ENCODE measurements at places on chromosomes 5 and 9.
A peak's percentile ranks its signal among the peaks of the same experiment; 100 is the strongest.

GRCh38 chr9:80707120-80707519, 982.2 kb downstream of the TLE1 start:
- DNase-seq = no peak

GRCh38 chr9:93298498-93299417, 114.8 kb downstream of the WNK2 start:
- DNase-seq = no peak

DNA sequence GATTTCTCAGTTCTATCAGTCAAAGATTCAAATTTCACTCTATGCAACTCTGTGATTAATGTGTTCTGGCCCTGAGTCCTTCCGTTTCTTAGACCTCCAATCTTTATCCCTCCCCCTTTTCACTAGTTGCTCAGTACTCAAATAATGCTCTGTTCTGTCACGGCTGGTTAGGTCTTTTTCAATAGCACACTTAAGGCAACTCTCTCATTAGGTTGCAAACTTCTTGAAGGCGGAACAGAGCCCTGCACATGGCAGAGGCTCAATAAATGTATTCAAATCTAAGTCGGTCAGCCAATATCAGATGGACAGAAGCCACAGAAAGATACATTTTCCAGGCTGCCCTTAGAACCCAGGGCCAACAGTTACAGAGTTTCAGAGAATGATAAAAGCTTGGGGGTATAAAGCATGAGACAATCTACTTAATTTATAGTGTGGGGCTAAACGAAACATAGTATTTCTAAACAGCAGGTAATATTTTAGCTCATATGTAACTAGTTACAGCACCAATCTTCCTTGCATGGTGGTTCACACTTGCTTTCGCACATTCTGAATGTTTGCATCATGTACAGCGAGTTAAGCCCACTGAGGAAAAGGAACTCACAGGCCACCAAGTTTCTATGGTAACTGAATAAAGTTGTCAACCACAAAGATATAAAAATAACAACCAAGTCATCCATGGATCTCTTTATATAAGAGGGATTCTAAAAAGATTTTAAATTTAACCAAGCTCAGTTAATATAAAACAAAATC, 67.1 kb upstream of the GOLPH3 start:
- DNase-seq = no peak

- DNase-seq = no peak
Observed at GRCh38 chr9:130343445-130343918, 77.9 kb downstream of the HMCN2 start.

DNA sequence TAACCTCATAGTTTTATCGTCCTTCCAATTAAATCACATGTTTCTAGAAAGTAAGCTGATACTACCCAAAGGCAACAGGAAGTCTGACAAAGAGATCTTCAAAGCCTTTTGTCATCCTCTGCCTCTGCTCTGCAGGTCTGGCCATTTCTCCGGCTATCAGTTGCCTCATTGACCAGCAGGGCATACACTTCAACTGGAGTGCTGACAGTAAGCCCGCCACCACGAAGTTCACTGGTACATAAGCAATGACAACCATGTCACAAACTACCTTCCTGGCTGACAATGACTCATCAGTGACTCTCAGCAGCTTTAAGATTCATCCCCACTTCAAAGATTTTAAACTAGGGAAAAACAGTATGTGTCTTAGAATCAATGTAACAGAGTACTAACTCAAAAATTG, 20.6 kb downstream of the SPTLC1 start:
- DNase-seq = no peak

DNA sequence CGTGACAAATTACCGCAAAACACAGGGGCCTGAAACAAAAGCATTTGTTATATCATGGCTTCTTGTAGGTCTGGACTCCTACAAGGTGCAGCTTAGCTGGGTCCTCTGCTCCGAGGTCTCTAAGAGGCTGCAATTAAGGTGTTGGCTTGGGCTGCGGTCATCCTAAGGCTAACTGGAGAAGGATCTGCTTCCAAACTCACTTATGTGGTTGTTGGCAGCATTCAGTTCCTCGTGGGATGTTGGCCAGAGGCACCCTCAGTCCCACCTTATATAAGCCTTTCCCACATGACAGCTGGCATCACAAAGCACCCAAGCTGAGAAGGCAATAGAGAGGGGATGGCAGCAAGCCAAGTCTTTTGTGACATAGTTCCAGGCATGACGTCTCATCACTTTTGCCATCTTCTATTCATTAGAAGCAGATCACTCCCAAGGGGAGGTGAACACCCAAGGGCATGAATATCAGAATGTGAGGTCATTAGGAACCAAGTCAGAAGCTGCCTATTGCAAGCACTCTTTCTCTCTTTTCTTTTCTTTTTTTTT, 47.9 kb upstream of the ZBTB43 start:
- no peak for DNase-seq

DNA sequence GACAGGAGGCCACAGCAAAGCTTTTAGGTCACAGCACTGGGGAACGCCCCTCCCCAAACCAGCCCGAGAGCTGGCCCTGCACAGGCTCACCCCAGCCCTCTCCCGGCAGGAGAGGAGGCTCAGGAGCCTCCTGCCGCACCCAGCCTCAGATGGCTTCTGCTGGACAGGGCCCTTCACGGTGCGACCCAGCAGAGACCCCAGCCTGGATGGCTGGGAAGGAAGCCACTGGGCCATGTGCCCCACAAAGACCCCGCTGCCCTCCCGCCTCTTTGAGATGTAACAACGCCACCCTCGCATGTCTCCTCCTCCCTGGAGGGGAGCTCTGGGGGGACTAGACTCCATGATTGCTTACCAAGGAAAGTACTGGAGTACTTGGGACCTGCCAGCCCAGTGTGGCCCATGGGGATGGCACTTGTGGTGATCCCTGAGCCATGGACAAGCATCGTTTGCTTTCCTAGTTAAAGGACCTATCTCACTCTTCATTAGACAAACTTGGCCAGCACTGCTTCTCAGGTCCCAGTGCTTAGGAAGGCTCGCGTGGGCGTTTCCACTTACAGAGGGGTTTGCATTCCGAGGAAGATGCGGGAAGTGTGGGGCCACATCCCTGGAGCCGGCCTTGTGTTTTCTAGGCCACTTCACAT, 9.0 kb downstream of the MYMK start:
- no peak for DNase-seq

GRCh38 chr5:107523029-107523680, 147.6 kb downstream of the EFNA5 start:
- no peak for DNase-seq

DNA sequence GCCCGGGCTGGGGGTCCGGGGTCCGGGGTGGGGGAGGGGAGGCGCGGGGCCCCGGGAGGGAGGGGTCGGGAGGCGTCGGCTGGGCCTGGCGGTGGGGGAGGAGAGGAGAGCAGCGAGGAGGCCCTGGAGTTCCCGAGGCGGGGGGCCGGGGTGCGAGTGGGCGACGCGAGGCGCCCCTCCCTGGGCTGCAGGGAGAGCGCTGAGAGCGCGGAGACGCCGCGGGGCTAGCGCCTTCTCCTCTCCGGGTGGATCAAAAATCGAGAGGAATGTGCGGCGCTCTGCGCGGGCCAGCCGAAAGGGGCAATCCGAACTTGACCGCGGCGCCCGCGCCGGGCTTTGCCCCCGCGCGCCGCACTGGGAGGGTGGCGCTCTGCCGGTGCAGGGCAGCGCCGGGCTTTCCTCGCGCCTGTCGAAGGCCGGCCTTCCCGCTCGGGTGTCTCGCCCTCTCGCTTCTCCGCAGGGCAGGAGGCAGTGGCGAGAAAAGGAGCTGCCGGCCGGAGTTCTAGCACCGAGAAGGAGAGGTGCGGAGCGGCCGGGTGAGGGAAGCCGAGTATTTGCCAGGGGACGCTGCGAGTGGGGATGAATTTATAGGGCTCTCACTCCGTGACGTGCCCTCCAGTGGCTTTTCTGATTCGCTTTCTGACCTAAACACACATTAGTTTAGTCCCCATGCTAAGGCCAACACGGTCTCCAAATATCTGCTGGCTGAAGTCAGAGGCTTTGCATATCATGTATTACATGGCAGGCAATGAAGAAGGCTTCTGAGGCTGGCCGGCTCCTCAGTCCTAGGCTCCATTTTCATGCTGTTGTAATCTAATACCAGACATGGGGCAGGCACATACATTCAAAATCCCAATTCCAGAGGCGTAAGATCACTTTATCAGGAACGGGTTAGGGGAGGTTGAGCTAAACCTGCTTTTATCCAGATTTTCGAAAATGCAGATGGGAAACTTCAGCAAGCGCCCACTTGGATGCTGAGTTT, 503 bp upstream of the GDNF start:
- DNase-seq = no peak

- DNase-seq = peak; percentile 78
Observed at GRCh38 chr9:113150670-113151611, at the start of gene SLC31A2. TSS of gene SLC31A2 (plus strand) at chr9:113151007. CDS start at chr9:113151075, 68 bp downstream.

- no peak for DNase-seq
Observed at GRCh38 chr5:81161012-81161601, 72.0 kb upstream of the CKMT2 start.

DNA sequence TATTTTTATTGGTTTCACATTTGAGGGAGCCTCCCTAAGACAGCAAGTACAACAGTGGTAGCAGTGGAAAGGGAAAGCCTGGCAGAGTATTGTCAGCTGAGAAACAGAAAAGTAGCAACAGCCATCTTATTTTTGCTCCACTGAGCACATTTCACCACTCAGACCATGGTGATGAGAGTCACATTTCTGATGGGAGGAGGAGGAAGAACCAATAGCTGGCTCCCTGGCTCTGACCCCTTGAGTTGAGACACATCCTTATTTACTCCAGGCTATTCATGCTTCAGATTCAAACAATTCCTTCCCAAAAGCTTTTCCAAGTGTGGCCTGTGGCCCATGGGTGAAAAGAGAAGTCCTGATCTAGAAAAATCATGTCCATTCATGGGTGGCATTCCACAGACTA, 236.3 kb downstream of the ARHGAP26 start:
- DNase-seq = no peak

DNA sequence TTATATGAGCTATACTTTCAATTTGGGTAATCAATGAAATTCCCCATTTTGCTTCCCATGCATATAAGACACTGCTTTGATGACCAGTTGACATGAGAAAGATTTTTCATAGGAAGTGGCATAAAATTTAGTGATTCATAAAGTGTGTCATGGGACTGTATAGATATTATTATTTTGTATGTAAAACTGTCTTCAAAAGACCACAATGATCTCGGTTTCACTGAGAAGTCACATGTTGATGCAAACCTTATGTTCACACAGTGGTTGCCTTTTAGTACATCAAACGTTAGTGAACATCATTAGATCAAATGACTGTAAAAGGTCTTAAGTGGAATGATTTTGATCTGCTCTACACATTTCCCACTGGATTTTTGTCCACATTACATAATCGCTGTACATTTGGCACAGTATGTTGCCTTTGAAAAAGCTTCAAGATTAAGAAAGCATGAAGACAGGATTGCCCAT, 349.2 kb upstream of the MEF2C start:
- DNase-seq = no peak

- no peak for DNase-seq
Observed at GRCh38 chr5:101950019-101950418, 346.1 kb downstream of the SLCO4C1 start.

- DNase-seq = no peak
Observed at GRCh38 chr5:101637599-101637998, 658.5 kb downstream of the SLCO4C1 start.

GRCh38 chr9:132733260-132733815, 63.1 kb downstream of the GTF3C4 start:
- DNase-seq = no peak

DNA sequence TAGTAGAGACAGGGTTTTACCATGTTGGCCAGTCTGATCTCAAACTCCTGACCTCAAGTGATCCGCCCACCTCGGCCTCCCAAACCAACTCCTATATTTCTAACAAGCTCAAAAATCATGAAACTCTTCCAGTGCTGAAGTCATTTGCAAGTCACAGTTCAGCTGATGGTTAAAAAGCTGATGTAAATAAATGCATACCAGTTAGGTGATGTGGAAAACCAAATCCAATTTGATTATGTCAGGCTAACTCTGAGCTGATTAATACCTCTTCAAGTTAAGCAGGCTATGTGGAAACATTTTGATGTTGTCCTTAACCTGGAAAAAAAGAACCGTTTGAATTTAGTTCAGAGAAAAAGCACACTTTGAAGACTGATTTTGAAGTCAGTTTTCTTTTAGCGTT, 51.0 kb downstream of the TMEM252 start:
- no peak for DNase-seq

- DNase-seq = no peak
Observed at GRCh38 chr5:158849219-158849791, 250.4 kb downstream of the EBF1 start.

DNA sequence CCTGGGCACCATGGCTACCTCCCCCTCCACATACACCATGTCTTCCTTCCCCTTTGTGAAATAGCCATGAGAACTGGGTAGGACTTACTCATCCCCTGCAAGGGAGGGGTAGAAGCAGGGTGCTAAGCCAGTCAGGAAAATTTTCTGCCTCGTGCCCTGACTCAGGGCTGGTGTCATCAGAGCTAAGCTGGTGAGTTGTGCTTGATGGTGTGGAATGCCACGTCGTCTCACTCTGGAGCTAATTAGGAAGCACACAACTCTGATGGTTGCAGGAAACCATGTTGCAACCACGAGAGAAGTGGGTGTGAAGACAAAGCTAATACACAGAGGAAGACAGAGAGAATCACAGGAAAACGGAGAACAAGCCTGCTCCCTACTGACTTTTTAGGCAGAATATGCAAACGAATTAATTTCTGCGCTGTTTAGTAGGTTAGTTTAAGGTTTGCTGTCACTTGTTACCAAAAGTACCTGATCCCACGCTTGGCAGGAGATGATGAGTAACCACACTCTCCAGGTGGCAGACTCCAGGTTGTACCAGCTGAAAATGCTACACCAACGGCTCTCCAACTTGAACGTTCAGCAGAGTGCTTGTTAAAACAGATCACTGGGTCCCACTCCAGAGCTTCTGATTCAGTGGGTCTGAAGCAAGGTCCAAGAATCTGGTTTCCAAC, 54.5 kb downstream of the STK10 start:
- DNase-seq = no peak

GRCh38 chr5:67483453-67484030, 286.9 kb upstream of the CD180 start:
- no peak for DNase-seq

GRCh38 chr9:69888856-69889585, 68.4 kb downstream of the CFAP95 start:
- DNase-seq = no peak

DNA sequence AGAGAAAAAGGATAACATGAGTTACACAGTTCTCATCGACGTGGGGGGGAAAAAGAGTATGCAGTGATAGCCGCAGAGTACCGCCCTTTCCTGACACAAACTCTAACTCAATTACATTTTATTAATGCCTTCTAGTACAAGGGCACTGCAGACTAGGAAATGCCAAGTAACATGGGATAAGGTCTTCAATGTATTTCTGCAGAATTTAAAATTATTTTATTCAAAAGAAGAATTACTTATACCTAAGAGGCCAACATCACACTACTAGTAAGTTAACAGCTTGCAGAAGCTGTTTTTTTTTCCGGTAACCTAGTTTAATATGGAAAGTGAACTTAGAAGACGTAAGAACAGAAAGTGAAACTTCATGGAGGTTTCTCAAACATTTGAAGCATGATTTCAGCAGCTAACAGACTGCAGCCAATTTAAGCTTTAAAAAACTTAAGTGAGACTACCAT, 3.9 kb downstream of the SETX start:
- DNase-seq = peak; percentile 42

Measured in naive B cell (primary cell).